Fibroblast of skin of left biceps (primary cell): ENCODE measurements at places on chromosomes 7 and 10.

DNA sequence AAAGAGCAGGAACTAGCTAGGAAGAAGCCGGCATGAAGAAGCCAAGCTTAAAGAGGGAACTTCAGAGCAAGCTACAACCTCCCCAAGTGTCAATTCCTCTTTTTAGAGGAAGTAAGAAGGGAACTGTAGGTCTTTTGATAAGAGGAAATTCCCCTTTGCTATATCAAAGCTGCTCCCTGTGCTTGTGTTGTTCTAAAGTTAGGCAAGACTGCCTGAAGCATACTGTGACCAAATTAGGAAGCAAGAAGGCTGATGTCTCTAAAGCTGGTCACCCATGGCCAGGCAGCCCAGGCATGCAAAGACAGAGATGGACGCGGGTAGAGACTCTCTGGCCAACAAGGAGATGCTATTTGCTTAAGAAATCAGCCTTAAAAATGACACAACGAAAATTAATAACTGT, 87.9 kb downstream of the RNF216 start:
- DNase-seq, result no peak

DNA sequence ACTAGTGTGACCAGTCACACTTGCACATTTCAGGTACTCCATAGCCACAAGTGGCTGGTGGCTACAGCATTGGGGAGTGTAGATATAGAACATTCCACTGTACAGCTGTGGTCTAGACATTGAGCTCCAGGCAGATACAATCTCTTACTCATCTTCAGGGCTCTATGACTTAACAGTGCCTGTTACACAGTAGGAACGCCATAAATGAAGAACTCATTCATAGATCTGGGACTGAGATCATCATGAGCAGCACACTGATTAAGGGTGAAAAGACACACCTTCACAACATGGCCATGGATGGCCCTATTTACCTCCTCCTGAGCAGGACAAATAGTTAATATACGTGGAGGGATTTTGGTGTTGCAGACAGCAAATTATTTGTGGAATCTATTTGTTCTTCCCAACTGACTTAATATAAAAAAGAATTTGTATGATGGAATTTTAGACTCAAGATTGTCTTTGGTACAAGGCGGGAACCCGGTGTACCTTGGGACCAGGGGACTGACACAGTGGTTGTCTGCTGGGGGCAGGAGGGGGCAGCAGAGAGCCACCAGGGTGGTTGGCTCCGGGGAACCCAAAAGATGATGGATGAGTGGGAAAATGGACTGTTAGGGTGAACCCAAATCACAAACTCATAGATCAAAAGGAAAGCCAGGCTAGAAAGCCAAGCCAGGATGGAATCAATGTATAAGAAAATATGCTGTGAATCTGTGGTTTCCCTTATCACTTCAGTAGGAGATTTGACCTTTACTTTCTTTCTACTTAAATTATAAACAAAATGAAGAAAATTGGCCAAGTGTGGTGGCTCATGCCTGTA, 24.3 kb upstream of the CPA2 start:
- no peak for DNase-seq

- no peak for DNase-seq
Measured at GRCh38 chr7:47693216-47693615, 111.3 kb upstream of the TNS3 start.

- no peak for DNase-seq
Measured at GRCh38 chr10:9229702-9230244, 1175.3 kb downstream of the GATA3 start.

DNA sequence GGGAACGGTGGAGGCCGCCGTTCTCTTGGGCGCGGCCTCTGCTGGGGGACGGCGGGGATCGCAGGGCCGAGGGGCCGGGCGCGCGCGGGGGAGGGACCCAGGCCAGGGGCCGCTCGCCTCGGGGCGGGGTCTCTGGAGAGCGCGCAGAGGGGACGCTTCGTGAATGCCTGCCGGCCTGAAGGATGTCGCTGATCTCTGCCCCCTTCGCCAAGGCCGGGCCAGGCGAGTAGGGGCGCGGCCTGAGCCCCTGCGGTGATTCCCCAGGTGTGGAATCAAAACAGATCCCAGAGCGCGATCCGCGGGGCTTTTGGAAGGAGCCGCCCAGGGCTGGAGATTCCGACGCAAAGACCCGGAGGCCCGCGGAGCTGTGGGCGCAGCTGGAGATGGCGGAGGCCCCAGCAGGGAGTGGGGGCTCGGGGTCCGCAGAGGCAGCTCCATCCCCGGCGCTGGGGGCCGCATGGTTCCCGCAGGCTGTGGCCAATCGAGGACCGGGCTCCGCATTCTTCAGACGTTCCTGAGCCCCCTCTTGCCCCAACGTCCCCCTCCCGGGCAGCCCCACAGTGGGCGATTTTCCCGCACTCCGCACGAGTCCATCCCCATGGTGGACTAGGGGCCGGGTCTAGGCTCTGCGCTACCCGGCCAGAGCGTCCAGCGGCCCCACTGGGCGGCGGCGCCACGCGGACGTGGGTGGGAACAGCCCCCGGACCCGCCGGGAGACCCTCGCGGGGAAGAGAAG, 166.0 kb downstream of the ACTR3B start:
- DNase-seq, result no peak
